OCI-LY7 (cell line): ENCODE measurements at places on chromosomes 1 and 21.

DNA sequence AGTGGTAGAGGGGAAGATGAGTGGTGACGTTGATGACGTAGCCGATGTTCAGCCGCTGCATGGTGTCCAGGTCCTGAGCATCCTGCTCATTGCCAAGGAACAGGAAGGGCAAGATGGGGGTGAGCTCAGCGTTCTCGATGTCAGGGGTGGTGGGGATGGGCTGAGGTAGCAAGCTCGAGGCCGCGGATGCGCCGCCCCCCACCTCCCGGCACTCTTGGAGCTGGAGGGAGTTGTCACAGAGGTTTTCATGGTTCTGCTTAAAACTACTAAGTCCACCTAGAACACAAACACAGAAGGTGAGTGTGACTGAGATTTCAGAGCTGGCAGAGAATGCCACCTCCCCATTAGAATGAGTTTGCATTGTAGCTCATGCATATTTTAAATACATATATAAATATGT lies 35.7 kb downstream of the DUSP10 start:
- DNase-seq = no peak

- DNase-seq = no peak
Measured at GRCh38 chr21:14757533-14758327, 211.6 kb upstream of the SAMSN1 start.

GRCh38 chr1:43831851-43832250 lies 101.8 kb upstream of the ARTN start:
- DNase-seq = no peak

DNA sequence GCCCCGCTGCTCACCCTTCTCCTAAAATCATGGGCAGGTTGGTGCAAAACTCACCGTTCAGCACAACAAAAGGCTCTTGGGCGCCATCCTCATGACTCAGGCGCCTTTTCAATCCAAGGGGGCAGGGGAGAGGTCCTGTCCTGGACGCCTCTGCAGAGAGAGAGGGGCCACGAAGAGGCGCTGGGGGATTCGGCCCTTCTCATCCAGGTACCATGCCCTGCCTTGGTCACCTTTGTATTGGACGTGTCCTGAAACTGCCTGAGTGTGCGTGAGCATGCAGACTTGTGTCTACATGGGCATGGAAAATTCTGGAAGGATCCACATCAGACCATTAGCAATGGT lies 53.5 kb downstream of the SLC37A1 start:
- DNase-seq = no peak
